Astrocyte (in vitro differentiated cells and primary cell): ENCODE measurements at places on chromosomes 1 and 21. TPM values are rescaled to one million over a fixed set of nuclear protein-coding genes. Genes with fewer than 3 reads are reported as not detected.

The GPR161 gene
- 16.5 and 21.9 TPM in 2 replicates for total RNA-seq

The OXCT2 gene
- 0.24 and 0.36 TPM in 2 replicates for total RNA-seq

The BOLA1 gene
- total RNA-seq: 6.1 and 7.0 TPM in 2 replicates

The KLHDC9 gene
- total RNA-seq: 1.5 and 1.8 TPM in 2 replicates

The C1QA gene
- total RNA-seq: not detected in 2 replicates

The CD5L gene
- total RNA-seq: not detected in 2 replicates

The LRRC71 gene
- 0.14 TPM in 1 of 2 replicates, not detected in the other for total RNA-seq

The ANXA9 gene
- total RNA-seq: not detected in 2 replicates

The KLHDC7A gene
- total RNA-seq: 0.14 and 0.17 TPM in 2 replicates

The TSPEAR gene
- total RNA-seq: not detected in 2 replicates

The LCE3B gene
- not detected in 2 replicates for total RNA-seq

The NMNAT1 gene
- total RNA-seq: 11.0 and 11.5 TPM in 2 replicates

The LINGO4 gene
- not detected in 2 replicates for total RNA-seq

GRCh38 chr1:58249388-58249736 is 297.2 kb downstream of the OMA1 start:
- no peak for DNase-seq

GRCh38 chr1:116096013-116096618 is 15.1 kb upstream of the MAB21L3 start:
- DNase-seq: no peak

- DNase-seq: no peak
These were observed 254.2 kb downstream of the PAPPA2 start for GRCh38 chr1:176717066-176717750.

GRCh38 chr1:63892632-63893395 is 119.0 kb downstream of the ROR1 start:
- DNase-seq: peak; percentile 92

DNA sequence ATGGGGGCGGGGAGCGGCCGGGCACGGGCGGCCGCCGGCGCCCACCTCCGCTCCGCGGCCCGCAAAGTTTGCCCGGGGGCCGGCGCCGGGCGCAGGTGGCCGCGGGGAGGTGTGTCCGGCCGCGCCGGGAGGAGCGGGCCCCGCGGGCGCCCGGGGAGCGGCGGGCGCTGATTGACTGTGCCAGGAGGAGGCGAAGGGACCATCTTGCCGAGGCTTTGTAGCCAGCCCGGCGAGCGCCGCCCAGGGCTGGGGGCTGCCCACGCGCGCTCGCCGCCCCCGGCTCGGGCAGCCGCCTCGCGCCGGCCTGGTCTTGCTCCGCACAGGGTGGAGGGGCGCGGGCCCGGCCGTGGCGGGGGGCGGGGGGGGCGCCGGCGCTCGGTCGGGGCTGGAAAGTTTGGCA is 432 bp downstream of the EPHB2 start:
- no peak for DNase-seq

DNA sequence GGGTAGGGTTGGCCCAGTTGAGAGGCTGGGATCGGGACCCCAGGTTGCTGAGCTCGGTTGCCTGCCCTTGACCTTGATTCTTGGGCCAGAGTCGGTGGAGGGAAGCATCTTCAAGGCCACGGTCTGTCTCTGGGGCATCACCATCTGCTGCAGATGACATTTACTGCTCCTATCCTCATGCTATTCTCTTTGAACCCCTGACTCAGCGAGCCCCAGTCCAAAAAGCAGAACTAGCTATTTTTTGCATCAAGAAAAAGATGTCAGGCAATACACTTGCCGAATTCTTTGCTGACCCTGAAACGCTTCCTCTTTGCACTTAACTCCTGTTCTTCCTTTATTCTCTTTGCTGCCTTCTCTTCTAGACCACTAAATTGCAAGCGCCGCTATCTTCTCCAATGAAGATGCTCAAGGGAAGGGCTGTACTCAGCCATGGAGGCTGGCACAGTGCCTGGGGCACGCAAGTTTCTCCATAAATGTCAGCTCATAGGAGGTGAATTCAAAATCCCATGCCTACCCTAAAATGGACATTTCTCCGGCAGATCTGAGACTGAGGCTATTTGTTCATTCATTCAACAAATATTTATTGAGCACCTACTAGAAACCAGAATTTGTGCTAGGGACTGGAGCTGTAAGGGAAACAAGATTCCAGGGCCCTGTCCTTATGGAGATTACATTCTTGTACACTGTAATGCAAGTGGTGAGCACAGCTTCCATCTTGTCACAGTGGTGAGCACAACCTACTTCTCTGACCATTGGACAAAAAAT is 20.5 kb upstream of the CAPZB start:
- DNase-seq: no peak

DNA sequence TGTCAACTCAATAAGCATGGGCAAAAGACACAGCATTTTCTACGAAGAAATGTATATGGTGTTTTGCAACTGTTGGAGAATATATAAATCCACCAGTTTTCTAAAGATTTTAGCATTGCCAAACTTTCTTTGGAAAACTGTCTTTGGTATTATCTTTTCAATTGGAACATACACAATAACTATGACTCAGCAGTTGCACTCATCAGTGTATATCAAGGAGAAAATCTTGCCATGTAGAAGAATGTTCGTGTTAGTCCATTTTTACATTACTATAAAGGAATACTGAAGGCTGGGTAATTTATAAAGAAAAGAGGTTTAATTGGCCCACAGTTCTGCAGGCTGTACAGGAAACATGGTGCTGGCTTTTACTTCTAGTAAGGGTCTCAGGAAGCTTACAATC is 41.1 kb downstream of the PRKAA2 start:
- DNase-seq: peak; percentile 14

- DNase-seq: peak; percentile 40
These were observed 1.1 kb upstream of the ADIPOR1 start for GRCh38 chr1:202959276-202959620.

DNA sequence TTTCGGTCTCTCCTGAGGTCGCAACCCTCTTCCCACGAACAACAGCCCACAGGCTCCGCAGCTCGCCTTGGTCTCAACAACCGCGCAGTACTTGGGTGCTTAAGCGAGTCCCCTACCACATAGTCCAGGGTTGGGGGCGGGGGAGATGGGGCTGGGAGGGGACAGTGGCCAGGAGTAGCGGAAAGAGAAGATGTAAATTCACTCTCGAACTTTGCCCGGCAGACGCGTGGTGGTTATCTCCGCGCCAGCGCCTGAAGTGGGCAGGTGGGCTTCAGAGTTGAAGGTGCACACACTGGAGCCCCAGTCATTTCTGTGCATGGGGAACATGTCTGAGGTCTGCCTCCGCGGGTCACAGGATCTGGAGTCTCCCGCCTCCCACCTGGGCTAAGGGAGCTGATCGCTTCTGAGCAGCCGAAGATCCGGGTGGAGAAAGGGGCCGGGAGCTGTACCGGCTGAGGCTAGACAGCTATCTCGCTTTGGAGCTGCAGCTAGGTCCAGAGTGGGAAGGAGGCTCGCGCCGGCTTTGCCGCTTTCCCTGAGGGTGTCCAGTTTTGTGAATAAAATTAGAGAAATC is 4.3 kb upstream of the FOXD2 start:
- DNase-seq: no peak

DNA sequence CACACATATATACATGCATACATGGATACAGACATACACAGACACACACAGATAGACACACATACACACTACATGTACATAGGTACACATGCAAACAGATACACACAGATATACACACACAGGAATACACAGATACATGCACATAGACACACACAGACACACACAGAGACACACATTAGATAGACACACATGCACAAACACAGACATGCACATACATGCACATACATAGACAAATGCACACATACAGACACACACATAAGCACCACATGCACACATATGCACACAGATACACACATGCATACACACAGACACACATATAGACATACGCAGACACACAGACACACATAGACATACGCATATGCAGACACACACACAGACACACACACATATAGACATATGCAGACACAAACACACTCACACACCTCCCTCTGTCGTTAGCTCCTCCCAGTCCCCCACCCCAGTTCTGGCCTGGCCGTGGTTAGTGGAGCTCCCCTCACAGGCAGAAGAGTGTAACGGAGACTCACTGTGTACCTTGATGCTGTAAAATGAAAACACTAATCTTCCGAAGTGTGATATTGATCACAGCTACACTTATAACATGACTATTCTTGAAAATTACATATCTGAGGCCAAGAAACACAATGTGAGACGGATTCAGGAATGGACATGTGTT is 7.6 kb downstream of the UBASH3A start:
- DNase-seq: no peak

DNA sequence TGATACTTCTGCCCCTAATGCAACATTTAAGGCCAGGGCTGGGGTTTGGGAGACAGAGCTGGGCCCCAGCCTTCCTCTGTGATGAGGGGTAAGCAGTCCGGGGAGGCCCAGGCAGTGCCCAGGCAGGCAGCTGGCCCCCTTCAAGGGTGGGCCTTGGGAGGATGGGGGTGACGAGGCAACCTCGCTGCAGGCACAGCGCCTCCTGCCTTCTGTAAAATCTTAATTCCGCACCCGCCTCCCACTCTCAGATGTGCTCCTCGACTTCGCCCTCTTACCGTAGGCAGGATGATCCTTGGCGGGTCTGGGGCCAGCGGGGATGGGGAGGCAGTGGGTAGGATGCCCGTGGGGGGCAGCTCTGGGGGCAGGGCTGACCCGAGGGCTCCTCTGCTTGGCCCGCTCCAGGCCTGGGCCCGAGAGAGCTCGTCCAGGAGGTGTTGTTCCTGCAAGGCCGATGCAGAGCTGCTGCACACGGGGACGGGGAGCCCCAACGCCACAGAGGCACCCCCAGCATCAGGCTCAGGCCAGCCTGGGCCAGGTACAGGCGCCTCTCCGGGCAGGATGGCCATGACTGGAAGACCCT is 9.1 kb downstream of the C21orf58 start:
- no peak for DNase-seq

- DNase-seq: no peak
These were observed 55.2 kb downstream of the MTR start for GRCh38 chr1:236850077-236850979.

DNA sequence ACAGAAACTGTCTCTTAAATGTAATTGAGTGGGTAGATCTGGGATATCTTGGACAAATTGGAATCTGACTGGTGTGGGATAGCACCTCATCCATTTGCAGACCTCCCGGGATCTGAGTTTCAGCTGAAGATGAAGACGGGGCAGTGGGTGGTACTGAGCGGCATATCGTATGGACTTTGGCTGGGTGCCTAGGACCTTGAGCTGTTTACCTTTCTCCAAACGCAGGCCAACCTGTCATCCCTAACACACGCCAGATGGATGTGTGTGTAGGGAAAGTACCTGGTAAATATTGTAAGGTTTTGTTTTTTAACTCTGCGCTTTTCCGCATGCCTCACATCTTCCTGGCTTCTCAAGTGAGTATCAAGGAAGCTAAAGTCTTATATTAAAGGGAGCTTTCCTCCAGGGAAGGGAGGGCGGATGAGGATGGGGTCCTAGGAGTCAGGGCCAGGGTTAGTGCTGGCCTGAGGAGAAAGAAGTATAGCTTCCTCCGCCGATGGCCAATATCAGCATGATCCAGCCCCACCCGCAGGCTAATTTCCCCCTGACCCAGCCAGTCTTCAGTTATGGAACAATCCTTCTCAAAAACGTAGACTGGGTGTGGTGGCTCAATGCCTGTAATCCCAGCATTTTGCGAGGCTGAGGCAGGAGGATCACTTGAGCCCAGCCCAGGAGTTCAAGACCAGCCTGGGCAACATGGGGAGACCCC is 26.2 kb downstream of the ATP8B2 start:
- DNase-seq: no peak

DNA sequence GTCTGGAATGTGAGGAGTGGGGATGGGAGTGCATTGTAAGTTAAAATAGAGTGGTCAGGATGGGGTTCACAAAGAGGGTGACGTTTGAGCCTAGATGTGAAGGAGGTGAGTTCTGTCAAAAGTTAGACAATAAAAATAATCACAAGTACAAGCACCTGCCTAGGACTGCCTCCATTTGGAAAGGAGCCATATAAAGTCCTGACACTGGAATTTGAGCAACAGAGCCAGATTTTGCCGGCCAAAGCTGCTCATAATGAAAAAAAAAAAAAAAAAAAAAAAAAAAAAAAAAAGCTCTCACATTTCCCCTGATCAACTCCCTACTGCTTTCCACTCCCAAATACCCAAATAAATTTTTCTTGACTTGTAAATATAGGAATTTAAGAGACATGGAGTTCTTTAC is 4.1 kb downstream of the PALMD start:
- DNase-seq: no peak

DNA sequence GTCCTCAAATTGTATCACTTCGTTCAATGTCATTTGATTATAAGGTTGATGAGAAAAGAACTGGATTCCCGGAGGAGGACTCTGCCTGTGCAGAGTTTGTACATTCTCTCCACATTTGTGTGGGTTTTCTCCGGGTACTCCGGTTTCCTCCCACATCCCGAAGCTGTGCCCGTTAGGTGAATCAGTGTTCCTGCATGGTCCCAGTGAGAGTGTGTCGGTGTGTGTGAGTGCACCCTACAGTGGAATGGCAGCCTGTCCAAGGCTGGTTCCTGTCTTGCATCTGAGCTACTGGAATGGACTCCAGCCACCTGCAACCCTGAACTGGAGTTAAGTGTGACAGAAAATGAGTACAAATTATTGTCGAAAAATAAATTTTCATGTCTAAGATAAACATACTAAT is 92.2 kb upstream of the KCTD3 start:
- DNase-seq: peak; percentile 42

GRCh38 chr1:113872219-113872935 is 865 bp upstream of the PTPN22 start:
- DNase-seq: no peak

- DNase-seq: no peak
These were observed 30.9 kb downstream of the VWA5B1 start for GRCh38 chr1:20321573-20321972.

DNA sequence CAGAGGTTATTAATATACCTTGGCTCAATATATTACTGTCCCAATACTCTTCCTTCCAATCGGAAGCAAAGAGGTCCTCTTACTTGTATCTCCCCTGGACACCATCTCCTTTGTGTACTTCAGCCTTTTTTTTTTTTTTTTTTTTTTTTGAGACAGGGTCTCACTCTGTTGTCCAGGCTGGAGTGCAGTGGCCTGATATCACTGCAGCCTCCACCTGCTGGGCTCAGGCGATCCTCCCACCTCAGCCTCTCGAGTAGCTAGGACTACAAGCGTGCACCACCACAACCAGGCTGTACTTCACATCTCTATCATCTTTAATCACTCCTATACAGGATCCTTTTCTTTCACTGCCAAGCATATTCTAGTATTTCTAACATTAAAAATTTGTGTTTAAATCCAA is 2.8 kb upstream of the DARS2 start:
- DNase-seq: no peak

GRCh38 chr1:94239051-94239450 is 1.7 kb upstream of the ARHGAP29 start:
- DNase-seq: no peak

GRCh38 chr1:194071205-194071604 is 884.8 kb upstream of the B3GALT2 start:
- no peak for DNase-seq

DNA sequence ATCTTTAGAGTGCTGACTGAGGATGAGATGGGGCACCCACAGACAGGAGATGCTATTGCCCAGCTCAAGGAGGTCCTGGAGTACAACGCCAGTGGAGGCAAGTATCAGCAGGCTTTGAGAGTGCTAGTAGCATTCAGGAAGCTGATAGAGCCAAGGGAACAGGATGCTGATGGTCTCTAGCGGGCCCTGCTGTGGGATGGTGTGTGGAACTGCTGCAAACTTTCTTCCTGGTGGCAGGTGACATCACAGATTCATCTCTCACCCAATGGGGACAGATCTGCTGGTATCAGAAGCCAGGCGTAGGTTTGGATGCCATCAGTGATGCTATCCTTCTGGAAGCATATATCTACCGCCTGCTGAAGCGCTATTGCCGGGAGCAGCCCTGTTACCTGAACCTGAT is 609.8 kb upstream of the NCAM2 start:
- no peak for DNase-seq

- peak; percentile 13 for DNase-seq
These were observed at the start of gene ESRRG for GRCh38 chr1:216723274-216723780. TSS of gene ESRRG (minus strand) at chr1:216723429. CDS start at chr1:216723299, 130 bp downstream.
